Activated CD8-positive, alpha-beta memory T cell treated with anti-CD3 and anti-CD28 coated beads, Interleukin-2, amount 10 ng/mL, durations not matched to agents 7 days and 5 days (primary cell): ENCODE measurements at places on chromosomes 1 and 21. TPM values are rescaled to one million over a fixed set of nuclear protein-coding genes. Genes with fewer than 3 reads are reported as not detected.

DNA sequence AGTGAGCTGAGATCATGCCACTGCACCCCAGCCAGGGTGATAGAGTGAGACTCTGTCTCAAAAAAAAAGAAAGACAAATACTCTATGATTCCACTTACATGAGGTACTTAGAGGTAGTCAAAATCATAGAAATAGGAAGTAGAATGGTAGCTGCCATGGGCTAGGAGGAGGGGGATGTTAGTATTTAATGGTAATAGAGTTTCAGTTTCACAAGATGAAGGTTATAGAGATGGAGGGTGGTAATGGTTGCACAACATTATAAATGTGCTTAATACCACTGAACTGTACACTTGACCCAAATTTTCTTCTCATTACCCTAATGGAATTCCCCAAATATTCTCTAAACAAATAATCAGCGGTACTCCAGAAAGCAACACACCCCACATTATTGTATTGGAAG, 12.8 kb downstream of the EIF2B3 start:
- no peak overlapping the region for H3K4me3 ChIP-seq
- no peak for DNase-seq
- H3K27me3 ChIP-seq = no peaks in the 10 kb centered on the region
- no peak overlapping the region for H3K27ac ChIP-seq
- peaks cover 45% of the 10 kb centered on the region for H3K36me3 ChIP-seq

- no peak overlapping the region for H3K27ac ChIP-seq
- H3K36me3 ChIP-seq = no peaks in the 10 kb centered on the region
- H3K27me3 ChIP-seq = peaks cover 12% of the 10 kb centered on the region
- DNase-seq = no peak
Measured at GRCh38 chr21:38267136-38267755, 10.5 kb downstream of the KCNJ15 start.

DNA sequence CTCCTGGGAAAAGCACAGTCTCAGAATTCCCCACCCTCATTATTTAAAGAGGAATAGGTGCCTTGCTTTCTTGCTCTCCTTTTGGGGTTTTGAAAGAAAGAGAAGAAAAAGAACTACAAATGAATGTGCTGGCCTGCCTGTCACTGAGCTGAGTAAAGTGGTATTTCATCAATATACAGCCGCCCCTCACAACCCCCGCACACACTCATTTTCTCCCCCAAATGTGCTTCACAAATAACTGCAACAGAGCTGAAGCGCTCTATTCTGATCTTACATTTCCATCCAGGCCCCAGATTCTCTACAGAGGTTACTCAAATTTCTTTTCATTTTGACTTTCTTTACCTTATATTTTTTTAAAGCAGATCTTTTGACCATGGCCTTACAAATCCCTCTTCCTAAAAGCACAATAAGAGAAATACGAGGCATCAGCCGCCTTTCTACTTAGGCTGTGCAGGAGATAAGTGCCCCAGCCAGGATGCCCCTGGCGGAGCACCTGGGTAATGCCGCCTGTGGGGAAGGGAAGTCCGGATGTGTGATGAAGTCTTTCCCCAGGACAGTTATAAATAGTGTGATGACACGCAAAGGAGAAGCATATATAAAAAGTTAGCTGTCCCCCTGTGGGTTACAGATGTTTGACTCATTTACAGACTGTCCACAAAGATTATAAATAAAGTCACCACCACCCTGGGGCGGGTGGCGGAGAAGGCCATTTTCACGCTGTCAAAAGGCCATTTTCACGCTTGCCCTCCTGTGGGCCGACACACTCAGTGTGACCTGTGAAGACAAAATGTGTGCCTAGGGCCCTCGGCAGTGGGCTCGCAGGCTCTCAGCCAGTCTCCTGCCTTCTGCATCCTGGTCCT, 6.5 kb downstream of the KCNN3 start:
- H3K4me1 ChIP-seq = peaks cover 33% of the 10 kb centered on the region
- no peak overlapping the region for H3K4me3 ChIP-seq

The AQP10 gene
- not detected for total RNA-seq

The SELL gene
- 85.1 TPM for total RNA-seq

DNA sequence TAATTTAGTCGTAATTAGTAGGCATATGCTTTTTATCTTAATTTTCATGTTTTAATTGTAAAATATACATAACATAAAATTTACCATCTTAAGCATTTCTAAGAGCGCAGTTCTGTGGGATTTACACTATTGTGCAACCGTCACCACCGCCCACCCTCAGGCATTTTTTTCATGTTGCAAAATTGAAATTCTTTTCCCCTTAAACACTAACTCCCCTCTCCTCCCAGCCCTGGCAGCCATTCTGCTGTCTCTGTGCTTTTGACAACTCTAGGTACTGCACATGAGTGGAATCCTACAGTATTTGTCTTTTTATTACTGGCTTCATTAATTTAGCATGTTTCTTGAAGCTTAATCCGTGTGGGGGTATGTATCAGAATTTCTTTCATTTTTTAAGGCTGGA, 7.8 kb downstream of the PIK3CD start:
- peaks cover 64% of the 10 kb centered on the region for H3K4me1 ChIP-seq
- H3K27me3 ChIP-seq = no peaks in the 10 kb centered on the region
- no peak overlapping the region for H3K4me3 ChIP-seq
- DNase-seq = no peak

DNA sequence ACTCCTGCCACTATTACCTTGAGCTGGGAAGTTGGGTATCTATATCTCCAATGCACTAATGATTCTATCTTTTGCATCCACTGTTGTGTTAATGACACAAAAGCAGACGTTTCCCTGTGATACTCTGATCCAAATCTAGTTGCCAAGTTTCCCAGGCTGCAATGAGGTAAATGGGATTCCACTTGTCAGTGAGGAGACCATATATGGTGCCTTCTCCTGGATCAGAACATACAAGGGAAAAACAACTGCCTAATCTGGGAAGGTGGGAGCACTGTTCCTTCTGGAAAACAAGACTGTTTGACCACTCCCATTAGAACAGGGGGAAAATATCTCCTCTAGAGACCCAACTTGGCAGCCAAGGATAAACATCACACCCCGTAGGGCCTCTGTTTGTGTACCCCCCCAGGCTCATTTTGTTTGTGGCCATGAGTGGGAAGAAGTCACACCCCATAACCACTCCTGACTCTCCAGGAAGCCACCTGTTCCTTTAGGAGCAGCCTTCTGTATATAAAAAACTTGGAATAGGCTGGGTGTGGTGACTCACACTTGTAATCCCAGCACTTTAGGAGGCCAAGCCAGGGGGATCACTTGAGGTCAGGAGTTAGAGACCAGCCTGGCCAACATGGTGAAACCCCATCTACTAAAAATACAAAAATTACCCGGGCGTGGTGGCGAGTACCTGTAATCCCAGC, 28.5 kb upstream of the SLC6A9 start:
- H3K36me3 ChIP-seq = no peaks in the 10 kb centered on the region
- no peaks in the 10 kb centered on the region for H3K4me1 ChIP-seq
- no peak overlapping the region for H3K4me3 ChIP-seq
- H3K27ac ChIP-seq = no peak overlapping the region
- DNase-seq = no peak
- peaks cover 33% of the 10 kb centered on the region for H3K27me3 ChIP-seq

DNA sequence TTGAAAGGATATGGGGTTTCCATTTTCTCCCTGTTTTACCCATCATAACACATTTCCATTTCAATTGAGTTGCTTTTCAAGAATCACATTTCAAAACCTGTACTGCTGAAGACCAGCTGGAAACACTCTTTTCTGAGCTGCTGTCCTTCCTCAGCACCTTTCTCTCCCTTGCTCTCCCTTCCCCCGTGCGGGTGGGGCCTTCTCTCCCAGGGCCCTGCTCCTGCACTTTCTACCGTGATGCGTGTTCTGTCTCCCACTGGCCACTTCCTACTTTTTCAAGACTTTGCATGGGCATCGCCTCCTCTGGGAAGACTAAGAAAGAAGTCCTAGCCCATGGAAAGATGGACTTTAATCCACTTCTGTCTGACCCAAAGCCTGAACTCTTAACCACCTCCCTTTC, 390.4 kb downstream of the PTPRU start:
- no peak for DNase-seq
- H3K36me3 ChIP-seq = no peaks in the 10 kb centered on the region
- H3K27ac ChIP-seq = no peak overlapping the region
- no peaks in the 10 kb centered on the region for H3K27me3 ChIP-seq
- H3K4me1 ChIP-seq = no peaks in the 10 kb centered on the region

DNA sequence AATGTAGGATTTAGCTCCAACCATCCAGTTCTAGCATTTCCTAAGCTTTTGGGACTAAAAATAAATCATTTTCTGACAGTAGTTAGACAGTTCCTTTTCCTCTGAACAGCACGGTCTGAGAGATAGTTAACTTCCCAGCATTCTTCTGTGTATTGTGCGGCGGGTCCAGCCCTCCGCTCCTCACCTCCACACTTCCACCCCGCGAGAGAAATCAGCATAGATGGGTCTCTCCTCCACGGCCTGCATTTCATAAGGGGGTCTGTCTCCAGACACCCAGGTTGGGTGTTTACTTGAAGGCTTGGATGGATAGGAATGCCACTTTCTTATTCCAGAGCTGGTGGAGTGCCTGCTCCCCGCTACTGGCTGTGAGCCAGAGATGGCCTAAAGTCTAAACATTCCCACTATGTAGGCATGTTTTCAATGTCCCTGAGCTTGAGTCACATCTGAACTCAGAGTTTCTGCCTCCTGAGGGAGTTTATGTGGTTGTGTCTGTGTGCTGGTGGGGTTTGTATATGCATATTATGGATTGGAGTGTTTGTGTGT, 38.0 kb upstream of the PPP2R5A start:
- H3K36me3 ChIP-seq = peaks cover 2% of the 10 kb centered on the region
- no peaks in the 10 kb centered on the region for H3K27me3 ChIP-seq
- no peak overlapping the region for H3K4me3 ChIP-seq
- H3K27ac ChIP-seq = no peak overlapping the region
- peaks cover 12% of the 10 kb centered on the region for H3K4me1 ChIP-seq

DNA sequence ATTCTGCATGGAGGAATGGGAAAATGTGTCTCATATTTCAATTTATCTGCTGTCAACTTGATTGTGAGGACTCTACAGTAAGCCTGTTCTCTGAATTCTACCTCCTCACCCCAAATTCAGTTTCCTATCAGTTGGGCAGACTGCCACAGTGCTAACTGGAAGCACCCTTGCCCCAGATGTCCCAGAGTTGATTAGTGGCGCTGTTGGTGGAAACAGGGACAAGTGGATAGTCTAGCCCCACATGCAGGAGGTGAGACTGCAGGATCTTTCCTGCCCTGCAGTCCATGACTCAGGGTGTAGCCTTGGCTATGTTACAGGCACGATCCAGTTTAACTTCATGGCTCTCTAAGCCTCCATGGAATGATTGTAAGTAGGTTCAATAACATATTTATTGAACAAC, 22.1 kb downstream of the ADAM30 start:
- H3K4me1 ChIP-seq = peaks cover 13% of the 10 kb centered on the region
- no peak for DNase-seq
- H3K4me3 ChIP-seq = no peak overlapping the region
- H3K36me3 ChIP-seq = no peaks in the 10 kb centered on the region
- H3K27ac ChIP-seq = no peak overlapping the region

- H3K27me3 ChIP-seq = no peaks in the 10 kb centered on the region
- H3K4me1 ChIP-seq = peaks cover 15% of the 10 kb centered on the region
- no peak for DNase-seq
- no peak overlapping the region for H3K27ac ChIP-seq
- H3K36me3 ChIP-seq = no peaks in the 10 kb centered on the region
Measured at GRCh38 chr1:193313354-193314140, 127.1 kb upstream of the B3GALT2 start.

GRCh38 chr1:81948495-81948894, 147.8 kb downstream of the ADGRL2 start:
- H3K27me3 ChIP-seq = no peaks in the 10 kb centered on the region
- no peaks in the 10 kb centered on the region for H3K4me1 ChIP-seq
- H3K36me3 ChIP-seq = no peaks in the 10 kb centered on the region
- DNase-seq = no peak
- H3K27ac ChIP-seq = no peak overlapping the region
- no peak overlapping the region for H3K4me3 ChIP-seq

The TRIM58 gene
- total RNA-seq = not detected

GRCh38 chr1:172162236-172162635, 258.2 kb upstream of the C1orf105 start:
- no peak for DNase-seq
- H3K27me3 ChIP-seq = no peaks in the 10 kb centered on the region
- no peaks in the 10 kb centered on the region for H3K4me1 ChIP-seq
- H3K36me3 ChIP-seq = no peaks in the 10 kb centered on the region
- no peak overlapping the region for H3K27ac ChIP-seq
- H3K4me3 ChIP-seq = no peak overlapping the region

DNA sequence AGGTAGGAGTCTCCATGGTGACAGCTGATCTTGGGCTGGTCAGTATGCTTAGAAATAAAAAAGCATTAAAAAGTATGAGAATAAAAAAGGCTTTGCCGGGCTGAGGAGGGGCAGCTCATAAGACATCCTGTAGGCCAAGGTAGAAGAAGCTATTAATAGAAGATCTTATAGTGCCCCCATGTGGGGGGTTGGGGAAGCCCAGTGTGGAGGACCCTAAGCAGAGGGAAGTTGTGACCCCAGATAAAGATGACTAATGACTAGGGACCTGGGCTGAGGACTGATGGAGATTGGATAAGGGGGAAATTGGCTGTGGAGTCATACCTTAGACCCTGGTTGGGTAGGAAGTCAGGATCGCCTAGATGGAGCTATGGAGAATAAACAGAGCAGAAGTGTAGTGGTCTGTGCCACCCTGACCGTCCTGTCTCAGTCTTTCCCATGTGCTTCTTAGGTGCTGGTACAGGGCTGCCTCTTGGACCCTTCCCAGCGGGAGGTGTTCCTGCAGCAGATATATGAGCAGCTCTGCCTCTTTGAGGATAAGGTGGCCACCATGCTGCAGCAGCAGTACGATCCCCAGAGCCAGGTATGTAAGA, 25.0 kb downstream of the SZT2 start:
- H3K27ac ChIP-seq = no peak overlapping the region
- peak; percentile 72 for DNase-seq
- no peaks in the 10 kb centered on the region for H3K4me1 ChIP-seq
- peaks cover 9% of the 10 kb centered on the region for H3K36me3 ChIP-seq
- no peak overlapping the region for H3K4me3 ChIP-seq

DNA sequence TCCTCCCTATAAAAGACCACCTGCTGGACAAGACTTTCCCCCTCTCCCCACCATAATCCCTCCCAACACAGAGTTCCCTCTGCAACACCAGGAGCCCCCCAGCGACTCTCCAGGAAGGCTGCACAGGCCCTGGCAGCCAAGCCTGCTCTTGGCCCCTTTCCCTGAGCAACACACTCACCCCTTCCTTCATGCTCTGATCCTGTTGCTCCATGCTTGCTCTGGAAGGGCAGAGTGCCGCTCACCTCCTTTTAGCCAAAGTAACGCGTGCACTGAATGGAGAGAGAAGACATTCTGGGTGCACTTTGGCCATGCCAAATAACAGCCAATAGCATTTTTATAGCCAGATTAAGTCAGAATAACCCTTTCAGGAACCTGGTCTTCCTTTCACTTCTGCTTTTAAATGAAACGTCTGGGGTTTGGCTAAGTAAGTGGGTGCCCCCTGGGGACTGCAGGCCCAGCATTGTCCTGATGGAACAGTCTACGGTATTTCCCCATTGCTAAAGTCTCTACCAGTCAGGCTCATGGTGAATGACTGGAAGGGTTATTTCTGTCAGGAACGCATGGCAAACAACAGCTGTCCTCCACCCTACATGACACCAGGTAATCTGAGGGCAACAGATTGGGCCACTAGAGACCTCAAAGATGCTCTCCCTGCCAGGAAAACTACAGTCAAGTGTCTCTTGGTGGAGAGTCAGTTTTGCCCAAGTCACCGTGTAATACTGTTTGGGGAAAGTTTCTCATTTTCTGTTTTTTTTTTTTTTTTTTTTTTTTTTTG, at the start of gene SLC2A5:
SLC2A5 (minus strand) TSS at position 310 of the 775 bp plus-strand sequence; CDS start at position 211, 99 bp downstream.
- H3K27ac ChIP-seq = no peak within 1 kb of the TSS
- no peak for DNase-seq
- peaks cover 13% of the 10 kb centered on the region for H3K4me1 ChIP-seq

- H3K36me3 ChIP-seq = no peaks in the 10 kb centered on the region
- H3K4me3 ChIP-seq = no peak overlapping the region
- peak; percentile 71 for DNase-seq
- H3K4me1 ChIP-seq = peaks cover 16% of the 10 kb centered on the region
- H3K27ac ChIP-seq = no peak overlapping the region
Measured at GRCh38 chr1:157490467-157491165, 61.7 kb downstream of the FCRL5 start.
